ENCODE measurements at places on chromosomes 16 and 17. TPM values are rescaled to one million over a fixed set of nuclear protein-coding genes. Genes with fewer than 3 reads are reported as not detected.

DNA sequence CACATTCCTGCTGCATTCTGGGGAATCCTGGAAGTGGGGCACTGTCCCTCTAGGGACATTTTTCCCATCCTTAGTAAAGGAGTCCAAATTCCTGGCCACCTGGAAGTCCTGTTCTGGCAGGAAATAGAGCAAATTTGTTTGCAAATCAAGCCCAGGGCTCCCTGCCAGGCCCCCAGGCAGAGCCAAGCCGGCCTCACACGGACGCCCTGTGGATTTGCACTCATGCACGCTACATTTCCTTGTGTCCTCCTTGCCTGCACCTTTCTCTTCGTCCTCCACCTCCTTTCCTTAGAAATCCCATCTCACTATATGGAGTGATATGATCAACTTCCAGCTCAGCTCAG is 7.0 kb upstream of the CALB2 start:
- DNase-seq: no peak

TAOK2 gene
- 54.0 TPM for polyA plus RNA-seq

DNA sequence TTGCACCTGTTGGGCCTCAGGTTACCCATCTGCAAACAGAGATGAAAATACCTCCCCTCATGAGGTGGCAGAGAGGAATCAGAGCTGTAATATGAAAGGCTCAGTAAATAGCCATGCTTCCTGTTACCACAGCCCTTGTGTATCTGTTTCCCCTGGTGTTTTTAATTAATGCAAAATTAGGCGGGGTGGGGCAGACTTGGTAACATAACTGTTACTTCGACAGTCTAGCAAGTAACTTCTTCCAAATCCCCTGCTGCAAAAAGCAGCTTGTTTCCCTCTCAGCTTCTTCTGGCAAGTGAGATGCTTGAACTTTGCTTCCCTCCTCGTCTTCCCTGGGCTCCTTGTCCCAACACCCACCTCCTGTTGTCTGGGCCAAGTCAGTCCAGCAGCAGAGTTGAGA is 381.5 kb downstream of the CPPED1 start:
- no peak for DNase-seq

- no peak for DNase-seq
These were observed 53.7 kb downstream of the SF3B3 start for GRCh38 chr16:70577256-70577698.

DNA sequence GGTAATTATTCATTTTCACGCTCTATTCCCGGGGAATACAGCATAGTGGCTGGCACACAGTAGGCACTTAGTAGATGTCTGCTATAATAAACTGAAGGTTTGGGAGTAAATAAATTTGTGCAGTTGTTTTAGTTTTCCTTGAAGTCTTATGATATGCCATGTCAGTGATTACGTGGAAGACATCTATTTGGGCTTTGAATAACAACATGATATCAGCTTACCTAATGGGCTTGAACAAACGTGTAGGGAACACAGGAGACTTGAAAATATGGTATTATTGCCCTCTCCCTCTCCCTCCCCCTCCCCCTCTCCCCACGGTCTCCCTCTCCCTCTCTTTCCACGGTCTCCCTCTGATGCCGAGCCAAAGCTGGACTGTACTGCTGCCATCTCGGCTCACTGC is 36.3 kb upstream of the NETO2 start:
- no peak for DNase-seq

DNA sequence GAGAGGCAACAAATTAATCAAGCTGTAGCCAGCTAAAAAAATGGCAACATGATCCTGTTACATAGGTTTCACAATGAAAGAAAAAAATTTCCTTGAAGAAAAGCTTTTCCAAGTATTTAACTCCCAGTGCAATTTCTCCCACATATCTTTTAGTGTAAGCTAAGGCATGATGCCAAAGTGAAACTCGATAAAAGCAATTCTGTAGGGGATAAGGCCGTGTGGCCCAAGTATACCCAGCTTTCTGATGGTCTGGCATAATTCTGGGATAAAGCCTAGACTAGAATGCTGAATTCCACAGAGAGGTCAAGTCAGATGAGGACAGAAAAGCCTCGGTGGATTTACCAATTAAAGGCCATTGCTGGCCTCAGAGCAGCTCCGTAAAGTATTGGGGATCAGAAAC is 36.2 kb downstream of the CTCF start:
- DNase-seq: no peak

DNA sequence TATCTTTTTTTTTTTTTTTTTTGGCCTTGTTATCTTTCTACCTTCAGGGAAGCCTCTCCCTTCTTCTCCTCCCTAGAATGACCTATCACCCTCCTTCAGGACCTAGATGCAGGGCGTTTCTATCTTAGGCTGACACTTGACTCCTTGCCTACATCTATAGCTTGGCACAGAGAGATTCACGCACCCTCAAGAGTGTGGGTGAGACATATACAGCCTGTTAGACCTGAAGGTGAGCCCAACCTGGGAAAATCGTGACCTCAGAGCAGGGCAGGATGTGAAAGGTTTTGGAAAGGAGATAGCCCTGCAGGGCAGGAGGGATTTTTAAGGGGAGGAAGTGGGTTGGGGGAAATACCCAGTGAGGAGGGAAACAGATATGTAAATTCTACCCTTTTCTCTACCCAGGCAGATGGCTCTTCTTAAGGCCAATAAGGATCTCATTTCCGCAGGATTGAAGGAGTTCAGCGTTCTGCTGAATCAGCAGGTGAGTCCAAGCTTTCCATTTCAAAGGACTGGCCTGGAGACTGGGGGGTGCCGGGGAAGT is at the start of gene AHSP:
AHSP (plus strand) TSS at position 167 of the 541 bp plus-strand sequence; CDS start at position 407, 240 bp downstream.
- DNase-seq: no peak

GRAPL gene
- polyA plus RNA-seq: 14.3 TPM

HP gene
- 1.3 TPM for polyA plus RNA-seq

GRCh38 chr16:27549464-27549745 is 308 bp downstream of the GTF3C1 start:
- DNase-seq: no peak

WSB1 gene
- polyA plus RNA-seq: 547 TPM

- no peak for DNase-seq
These were observed 103.1 kb downstream of the STX8 start for GRCh38 chr17:9472541-9472940.

- DNase-seq: no peak
These were observed 195.3 kb downstream of the STX8 start for GRCh38 chr17:9380361-9380760.

NOXO1 gene
- polyA plus RNA-seq: 0.57 TPM

GRCh38 chr16:1362807-1363206 is 11.1 kb downstream of the GNPTG start:
- no peak for DNase-seq

NF1 gene
- 50.1 TPM for polyA plus RNA-seq

CCL17 gene
- polyA plus RNA-seq: not detected
